MV-4-11 (cell line): ENCODE measurements at places on chromosomes 13 and 19.
A peak's percentile ranks its signal among the peaks of the same experiment; 100 is the strongest.

DNA sequence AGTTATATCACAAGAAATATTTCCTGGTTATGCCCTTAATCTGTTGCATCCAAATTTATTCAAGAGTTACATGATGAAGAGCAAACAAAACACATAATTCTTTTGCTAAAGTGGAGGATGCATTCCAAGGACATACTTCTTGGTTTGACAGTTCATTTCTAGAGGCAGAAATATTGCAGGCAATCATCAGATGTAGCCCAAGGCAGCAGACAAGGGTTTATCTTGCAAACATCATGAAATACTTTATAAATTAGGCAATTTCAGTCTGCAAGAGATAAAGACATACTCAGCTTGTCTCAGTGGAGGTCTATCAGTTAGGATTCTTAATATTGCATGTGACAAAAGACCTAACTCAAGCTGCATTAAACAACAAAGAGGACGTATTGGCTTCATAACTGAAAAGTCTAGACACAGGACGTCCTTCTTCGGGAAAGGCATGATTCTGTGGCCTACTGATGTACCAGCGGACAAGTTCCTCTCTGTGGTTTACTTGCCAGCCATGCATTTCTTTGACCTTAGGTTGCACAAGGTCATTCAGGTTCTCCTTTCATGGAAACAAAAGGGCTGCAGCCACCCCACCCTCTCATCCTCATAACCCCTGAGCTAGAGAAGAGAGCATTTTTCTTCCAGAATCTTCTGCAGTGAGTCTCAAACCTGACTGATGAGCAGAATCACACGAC lies 204.1 kb downstream of the KATNAL1 start:
- peak; percentile 63 for DNase-seq

- DNase-seq: peak; percentile 24
Measured at GRCh38 chr13:98480915-98481877, 95.7 kb downstream of the STK24 start.

DNA sequence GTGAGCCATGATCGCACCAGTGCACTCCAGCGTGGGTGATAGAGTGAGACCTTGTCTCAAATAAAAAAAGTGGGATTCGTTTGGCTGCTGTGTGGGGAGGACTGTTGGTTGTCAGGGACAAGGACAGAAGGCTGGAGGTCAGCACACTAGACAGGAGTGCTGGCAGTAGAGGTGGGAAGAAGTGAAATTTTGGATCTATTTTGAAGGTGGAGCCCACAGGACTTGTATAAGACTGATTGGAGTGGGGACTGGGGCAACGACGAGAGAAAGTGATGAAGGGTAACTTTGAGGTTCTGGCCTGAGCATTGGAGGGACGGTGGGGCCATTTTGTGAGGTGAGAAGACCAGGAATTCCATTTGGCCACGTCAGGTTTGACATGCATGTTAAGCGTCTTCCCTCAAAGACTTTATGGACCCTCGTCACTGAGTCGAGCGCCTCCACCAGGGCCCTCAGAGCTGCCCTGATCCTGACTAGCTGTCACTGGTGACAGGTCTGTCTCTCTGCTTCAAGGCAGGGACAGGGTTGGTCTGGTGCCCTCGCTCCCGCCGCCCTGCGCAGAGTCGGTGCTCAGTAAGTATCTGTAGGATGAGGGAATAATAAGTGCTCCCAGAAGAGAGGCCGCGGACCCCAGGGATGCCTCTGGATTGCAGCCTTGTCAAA lies 673 bp downstream of the CTU1 start:
- DNase-seq: no peak

DNA sequence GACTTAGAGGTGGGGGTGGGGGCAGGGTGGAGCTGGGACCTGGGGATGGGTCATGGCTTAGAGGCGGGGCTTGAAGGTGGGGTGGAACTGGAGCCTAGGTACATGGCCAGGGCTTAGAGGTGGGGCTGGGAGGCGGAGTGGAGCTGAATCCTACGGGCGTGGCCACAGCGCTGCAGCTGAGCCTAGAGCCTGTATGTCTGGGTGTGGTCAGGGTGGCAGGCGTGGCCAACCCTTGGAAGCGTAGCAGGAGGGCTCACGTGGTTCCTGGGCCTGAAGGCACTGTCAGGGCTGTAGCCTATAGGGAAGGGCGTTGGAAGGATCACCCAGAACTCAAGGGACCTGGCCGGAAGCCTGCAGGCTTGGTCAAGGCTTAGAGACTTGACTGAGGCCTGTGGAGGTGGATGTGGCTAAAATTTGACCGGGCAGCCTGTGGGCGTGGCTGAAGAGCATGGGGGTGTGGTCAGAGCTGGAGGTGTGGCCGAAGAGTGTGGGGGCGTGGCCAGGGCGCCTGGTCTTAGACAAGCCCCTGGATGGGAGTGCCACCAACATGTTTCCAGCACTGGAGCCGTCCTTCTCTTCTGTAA lies 24.3 kb downstream of the COLGALT1 start:
- peak; percentile 67 for DNase-seq

DNA sequence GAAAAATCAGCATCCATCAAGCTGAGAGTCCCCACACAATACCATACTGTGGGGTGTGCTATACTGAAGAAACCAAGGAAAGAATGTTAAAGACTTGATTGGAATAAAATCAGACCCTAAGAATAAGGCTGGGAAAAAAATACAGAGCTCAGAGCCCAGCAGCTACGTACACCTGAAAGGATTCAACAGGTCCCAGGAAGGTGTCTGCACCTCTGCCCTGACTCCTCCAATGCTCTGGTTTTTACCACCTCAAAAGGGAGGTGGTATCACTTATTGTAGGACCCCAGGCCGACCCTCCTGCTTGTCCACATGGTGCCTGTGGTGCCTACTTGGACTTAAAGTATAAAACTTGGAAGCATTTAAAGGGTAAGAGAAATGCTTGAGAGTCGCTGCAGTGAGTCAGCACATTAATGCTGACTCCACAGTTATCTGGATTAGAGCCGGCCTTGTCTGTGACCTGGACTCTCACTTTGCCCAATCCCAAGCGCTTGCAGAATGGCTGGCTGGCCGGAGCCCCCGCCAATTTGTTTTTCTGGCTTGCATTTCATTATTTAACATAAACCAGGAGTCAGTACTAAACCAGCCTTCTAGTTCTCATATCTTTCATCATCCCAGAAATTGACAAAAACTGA lies 110.1 kb downstream of the FGF14 start:
- DNase-seq: no peak

GRCh38 chr13:35979361-35979951 lies 151.7 kb downstream of the DCLK1 start:
- peak; percentile 3 for DNase-seq

- DNase-seq: no peak
Measured at GRCh38 chr19:34353546-34353945, 11.4 kb upstream of the GPI start.

DNA sequence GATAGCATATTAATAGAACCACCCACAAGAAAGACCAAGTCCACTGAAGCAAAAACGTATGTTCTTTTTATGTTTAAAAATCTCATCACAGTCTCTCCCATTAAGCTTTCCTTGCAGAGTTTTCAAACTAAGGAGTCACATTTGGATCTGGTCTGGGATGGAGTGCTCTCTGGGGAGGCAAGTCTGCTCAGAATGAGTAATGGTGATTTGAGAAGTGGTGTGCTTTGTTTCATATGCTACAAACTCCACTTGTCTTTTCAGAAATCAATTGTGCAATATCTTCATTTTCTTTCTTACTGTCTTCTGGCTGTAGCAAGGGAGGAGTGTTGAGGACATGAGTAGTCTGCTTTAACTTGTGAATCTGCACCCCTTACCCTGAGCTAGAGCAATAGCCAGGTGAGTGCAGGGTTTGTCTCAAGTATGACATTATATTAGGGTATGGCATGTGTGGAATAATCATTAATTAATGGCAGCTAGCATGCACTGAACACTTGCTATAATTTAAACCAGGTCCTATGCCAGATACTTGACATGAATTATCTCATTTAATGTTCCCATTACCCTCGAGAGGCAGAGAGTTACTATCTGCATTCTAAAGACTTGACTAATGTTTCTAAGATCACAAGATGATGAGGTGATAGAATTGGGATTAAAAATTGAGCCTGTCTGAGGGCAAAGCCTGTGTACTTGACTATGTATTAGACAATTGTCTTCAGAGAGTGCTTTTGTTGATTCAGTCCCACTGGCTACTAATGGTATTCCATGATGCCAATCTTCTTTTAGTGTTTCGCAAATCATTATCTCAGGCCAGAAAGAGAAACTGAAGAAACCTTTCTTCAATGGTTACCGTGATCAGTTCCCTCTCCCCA lies 171.8 kb downstream of the GPC6 start:
- DNase-seq: no peak

- DNase-seq: no peak
Measured at GRCh38 chr19:51025401-51025800, 1.0 kb downstream of the KLK11 start.

DNA sequence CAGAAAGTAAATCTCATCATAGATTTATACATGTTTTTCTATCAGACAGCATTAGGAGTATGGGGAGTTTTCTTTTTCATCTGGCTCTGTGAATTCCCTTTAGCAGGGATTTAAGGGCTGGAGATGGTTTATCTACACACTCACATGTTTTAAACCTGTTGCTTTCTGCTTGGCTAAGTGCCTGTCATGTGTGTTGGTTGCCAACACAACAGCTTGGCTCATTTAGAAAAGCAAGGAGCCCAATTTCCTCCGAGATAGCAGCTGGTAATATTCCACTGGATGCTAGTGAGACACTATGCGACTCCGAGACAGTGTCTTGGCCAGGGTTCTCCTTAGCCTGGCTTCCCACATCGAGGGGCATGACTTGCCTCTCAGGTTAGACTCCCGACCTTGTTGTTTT lies 83.3 kb downstream of the KLF5 start:
- no peak for DNase-seq

DNA sequence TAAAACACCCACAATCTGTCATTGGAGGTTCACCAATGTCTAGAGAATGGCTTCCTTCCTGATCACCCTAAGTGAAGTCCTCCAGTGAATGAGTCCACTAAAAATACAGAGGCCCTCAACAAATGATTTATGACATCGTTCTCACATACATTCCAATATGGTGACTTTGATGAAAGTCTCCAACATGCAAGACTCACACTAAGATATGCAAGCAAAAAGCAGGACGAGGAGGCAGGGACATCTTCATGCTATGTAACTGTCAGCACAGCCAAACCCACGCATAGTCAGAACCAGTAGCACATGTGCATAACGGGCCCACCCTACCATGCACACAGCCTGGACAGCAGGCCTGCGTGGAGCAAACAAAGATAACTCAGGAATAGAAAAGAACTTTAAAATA lies 16.6 kb upstream of the LSM14A start:
- DNase-seq: no peak

DNA sequence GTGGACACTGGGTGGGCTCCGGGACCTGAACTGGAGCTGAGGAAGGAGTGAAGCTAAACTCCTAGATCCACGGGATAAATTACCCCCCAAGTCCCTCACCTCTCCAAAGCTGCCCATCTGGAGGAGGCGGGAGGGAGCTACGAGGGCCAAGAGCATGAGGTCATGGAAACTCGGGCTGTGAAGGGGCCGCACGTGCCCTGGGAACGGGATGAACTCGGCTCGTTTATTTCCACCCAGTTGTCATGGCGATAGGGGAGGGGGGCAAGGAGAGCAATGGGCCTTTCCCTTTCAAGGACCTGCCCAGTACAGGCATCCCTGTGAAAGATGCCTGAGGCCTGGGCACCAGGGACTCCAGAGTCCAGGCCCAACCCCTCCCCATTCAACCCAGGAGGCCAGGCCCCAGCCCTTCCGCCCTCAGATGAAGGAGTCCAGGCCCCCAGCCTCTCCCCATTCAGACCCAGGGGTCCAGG lies 3.8 kb downstream of the PPP1R12C start:
- DNase-seq: no peak

DNA sequence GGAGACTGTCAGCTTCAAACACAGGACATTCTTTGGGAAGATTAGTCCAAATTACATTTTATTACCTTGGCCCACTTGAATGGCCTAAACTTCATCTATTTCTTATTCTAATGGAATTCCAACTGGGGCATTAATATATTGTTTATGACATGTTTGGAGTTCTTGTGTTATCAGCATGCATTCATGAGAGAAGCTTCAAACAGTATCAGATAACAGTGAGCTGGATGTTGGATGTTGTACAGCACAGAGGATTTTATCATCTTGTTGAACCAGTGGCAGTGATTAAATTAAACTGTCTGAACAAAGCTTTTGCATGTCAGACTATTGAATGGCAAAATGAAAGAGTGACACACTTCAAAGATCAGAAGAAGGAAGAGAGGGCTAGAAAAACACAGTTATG lies 50.0 kb downstream of the MZT1 start:
- DNase-seq: no peak

DNA sequence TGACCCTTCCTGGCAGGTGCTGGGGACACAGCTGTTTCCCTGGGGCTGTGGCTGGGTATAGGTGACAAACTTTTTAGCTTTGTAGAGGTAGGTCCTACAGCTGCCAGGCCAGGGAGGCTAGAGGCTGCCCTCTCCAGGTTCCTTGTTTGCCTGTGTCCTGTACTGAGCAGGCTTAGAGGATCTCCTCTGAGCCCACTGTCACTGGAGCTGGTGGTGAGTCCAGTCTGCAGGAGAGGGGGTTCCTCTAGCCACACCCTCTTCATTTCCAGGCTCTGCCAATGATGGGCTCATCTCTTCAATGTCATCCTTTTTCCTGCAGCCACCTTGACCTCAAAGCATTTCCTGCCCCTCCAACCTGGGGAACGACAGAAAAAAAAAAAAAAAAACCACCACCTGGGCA lies 12.6 kb upstream of the RAB11B start:
- no peak for DNase-seq

DNA sequence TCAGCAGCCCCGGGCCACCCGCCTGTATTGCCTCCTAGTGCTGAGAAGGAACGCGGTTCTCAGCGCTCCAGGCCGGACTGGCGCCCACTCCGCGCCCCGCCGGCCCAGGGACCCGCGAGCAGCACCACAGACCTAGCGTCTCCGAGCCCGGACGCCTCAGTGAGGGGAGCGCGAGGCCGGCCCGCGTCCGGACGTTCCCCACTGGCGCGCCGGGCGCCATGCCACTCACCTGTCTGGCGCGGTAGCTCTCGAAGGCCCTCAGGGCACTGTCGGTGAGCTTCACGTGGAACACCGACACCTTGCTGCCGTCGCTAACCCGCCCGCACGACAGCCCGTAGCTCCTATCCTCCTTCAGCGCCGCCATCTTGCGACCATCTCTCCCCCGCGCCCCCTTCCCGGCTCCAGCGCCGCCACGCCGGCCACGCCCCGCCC lies at the start of gene ELL:
ELL (minus strand) TSS at position 379 of the 432 bp plus-strand sequence; CDS start at position 364, 15 bp downstream.
- DNase-seq: no peak

- DNase-seq: peak; percentile 47
Measured at GRCh38 chr19:54674021-54674617, 11.3 kb downstream of the LILRB4 start.

GRCh38 chr13:36630181-36630803 lies 43.5 kb upstream of the SERTM1 start:
- DNase-seq: no peak

GRCh38 chr19:1567116-1567847 lies 843 bp downstream of the MEX3D start:
- DNase-seq: no peak

GRCh38 chr13:49214917-49215376 lies 5.2 kb upstream of the MLNR start:
- peak; percentile 97 for DNase-seq

GRCh38 chr13:102141625-102142472 lies 260.0 kb downstream of the FGF14 start:
- peak; percentile 1 for DNase-seq
